ENCODE measurements at places on chromosomes 3 and 15. TPM values are rescaled to one million over a fixed set of nuclear protein-coding genes. Genes with fewer than 3 reads are reported as not detected.

TTC21A gene
- 8.8 TPM for total RNA-seq

GRM7 gene
- total RNA-seq: 2.0 TPM

RARB gene
- total RNA-seq: 15.0 TPM

GPR171 gene
- 5.4 TPM for total RNA-seq

SPTSSB gene
- total RNA-seq: 2.9 TPM

NCEH1 gene
- 7.4 TPM for total RNA-seq

All from vagina (tissue), 2 donors.